Uterus (tissue), 4 donors: ENCODE measurements at places on chromosomes 1 and 21. TPM values are rescaled to one million over a fixed set of nuclear protein-coding genes. Genes with fewer than 3 reads are reported as not detected.

The KCNE2 gene
- not detected for total RNA-seq

DNA sequence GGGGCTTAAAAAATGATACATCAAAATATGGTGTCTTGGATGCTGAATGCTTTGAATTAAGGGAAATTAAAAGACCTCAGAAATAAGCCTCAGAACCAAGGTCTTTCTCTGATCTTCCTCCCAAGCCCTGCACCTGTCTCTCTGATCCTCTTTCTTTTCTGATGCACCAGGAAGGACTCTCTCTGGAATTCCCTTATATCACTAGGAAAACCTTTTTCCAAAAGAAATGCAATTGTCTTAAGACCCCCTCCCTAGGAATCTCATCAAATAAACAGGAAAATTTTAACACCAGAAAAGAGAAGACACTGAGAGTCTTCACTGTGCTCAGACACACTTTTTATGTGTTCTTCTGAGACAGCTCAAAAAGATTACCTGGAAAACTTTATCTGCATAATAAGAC lies 159.5 kb upstream of the PTBP2 start:
- no peak for DNase-seq

- no peak for DNase-seq
Observed at GRCh38 chr1:26291433-26291832, 11.5 kb downstream of the SH3BGRL3 start.

GRCh38 chr1:26666855-26667254 lies 29.0 kb upstream of the ARID1A start:
- DNase-seq = no peak

- DNase-seq = no peak
Observed at GRCh38 chr1:226223786-226224244, 351 bp downstream of the MIXL1 start.

DNA sequence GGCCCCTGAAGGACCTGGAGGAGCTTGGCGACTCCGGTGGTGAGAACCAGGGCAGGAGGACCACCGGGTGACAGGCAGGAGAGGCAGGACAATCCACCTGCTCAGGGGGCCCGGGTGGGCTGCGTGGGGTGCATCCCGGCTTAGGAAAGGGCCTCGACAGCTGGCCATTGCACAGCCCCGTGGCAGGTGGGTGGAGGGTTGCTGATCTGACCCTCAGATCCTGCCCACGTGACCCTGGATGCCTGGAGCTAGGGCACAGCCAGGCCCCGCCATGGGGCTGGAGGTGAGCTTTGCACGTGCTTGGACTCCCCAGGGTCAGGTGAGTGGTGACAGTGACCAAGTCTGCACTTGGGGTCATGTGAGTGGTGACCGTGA lies 35.5 kb upstream of the SLC19A1 start:
- no peak for DNase-seq

DNA sequence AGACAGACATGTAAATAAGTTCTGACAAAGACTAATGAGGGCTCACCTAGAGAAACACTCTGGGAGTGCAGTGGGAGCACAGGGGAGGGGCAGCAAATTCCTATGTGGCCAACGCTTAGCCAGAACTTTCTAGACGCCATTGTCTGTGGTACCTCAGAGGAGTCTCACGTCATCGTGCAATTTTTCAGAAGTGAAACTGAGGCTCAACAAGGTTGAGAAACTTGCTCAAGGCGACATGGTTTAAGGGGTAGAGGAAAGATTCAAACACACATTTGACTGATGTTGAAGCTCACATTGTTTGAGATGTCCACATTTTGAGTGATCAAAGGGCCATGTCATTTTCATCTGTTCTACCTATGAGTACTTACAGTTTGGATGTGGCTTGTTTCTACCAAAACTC lies 152.6 kb upstream of the LMO4 start:
- DNase-seq = no peak
